Activated naive CD8-positive, alpha-beta T cell treated with anti-CD3 and anti-CD28 coated beads, Interleukin-2, amount 10 ng/mL, durations not matched to agents 7 days and 5 days (primary cell): ENCODE measurements at places on chromosomes 3 and 15.

DNA sequence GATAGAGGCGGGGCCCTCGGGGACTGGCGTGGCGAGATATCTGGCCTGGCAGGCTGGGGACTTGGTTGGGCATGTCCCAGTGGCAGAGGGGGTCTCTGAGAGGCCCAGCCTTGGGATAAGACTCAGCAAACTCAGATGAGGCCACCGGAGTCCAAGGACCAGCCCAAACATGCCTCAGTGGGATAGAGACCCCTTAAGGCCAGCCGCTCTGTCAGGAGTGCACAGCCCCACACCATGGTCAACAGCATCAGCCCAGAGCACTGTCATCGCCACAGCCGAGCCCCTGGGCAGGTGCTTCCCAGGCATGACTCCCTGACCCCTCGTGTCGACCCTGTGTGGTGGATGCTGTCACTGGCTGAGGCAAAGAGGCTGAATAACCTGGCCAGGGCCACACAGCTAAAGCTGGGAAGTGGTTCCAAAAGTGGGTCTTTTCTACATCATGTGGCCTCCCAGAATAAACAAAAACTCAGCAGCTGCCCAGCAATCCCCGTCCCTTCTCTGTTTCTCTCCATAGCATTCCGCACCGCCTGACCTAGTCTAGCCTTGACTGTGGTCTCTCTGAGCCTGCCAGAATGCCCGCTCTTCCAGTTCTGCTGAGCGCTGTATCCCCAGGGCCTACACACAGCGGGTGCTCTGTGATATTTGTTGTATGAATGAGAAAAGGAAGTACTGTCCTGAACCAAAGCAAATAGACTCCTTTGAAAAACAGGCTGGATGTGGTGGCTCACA lies 15.1 kb downstream of the CTSH start:
- peaks cover 7% of the 10 kb centered on the region for H3K36me3 ChIP-seq
- peak overlapping the region; percentile 34 for H3K27ac ChIP-seq
- DNase-seq, result no peak
- H3K4me1 ChIP-seq, result peaks cover 3% of the 10 kb centered on the region

GRCh38 chr3:140904521-140904920 lies 37.1 kb upstream of the SLC25A36 start:
- no peaks in the 10 kb centered on the region for H3K4me1 ChIP-seq
- DNase-seq, result no peak

DNA sequence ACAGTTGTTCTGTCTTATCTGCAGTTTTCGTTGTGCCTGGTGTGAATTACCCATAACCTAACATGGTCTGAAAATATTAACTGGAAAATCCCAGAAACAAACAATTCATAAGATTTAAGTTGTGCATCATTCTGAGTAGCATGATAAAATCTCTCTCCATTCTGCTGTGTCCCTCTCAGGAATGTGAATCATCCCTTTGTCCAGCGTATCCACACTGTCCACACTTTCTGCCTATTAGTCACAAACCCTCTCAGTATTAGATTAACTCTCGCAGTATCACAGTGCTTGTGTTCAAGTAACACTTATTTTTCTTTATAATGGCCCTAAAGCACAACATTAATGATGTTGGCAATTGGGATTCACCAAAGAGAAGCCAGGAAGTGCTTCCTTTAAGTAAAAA lies 203.2 kb downstream of the CGGBP1 start:
- H3K4me3 ChIP-seq, result no peak overlapping the region
- no peaks in the 10 kb centered on the region for H3K4me1 ChIP-seq
- H3K27ac ChIP-seq, result no peak overlapping the region
- H3K36me3 ChIP-seq, result no peaks in the 10 kb centered on the region
- peaks cover 5% of the 10 kb centered on the region for H3K27me3 ChIP-seq

- no peak overlapping the region for H3K27ac ChIP-seq
- no peaks in the 10 kb centered on the region for H3K4me1 ChIP-seq
- H3K36me3 ChIP-seq, result no peaks in the 10 kb centered on the region
Measured at GRCh38 chr15:80577552-80578205, 117.4 kb upstream of the ABHD17C start.

DNA sequence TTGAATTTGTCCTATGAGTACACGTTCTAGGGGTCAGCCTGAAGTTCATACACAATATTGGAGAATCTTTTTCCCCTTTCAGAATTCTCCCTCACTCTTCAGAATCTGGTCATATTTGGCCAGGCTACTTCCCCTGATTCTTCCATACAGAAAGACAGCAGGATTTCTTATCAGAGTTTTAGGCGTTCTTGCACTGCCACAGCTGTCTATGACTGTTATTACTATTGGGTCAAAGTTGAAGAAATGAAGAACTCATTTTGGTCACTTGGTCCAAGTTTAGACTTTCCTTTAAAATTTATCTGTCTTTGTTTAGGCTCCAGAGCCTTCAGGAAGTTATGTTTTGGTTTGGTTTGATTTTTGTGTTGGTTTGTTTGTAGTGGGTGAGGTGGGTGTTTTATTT lies 12.0 kb downstream of the TEX55 start:
- no peak for DNase-seq
- no peak overlapping the region for H3K4me3 ChIP-seq
- H3K27ac ChIP-seq, result no peak overlapping the region
- H3K36me3 ChIP-seq, result peaks cover 2% of the 10 kb centered on the region
- peaks cover 27% of the 10 kb centered on the region for H3K27me3 ChIP-seq
- H3K4me1 ChIP-seq, result no peaks in the 10 kb centered on the region

- H3K27me3 ChIP-seq, result peaks cover 6% of the 10 kb centered on the region
- H3K4me1 ChIP-seq, result peaks cover 2% of the 10 kb centered on the region
- no peak overlapping the region for H3K27ac ChIP-seq
- H3K4me3 ChIP-seq, result no peak overlapping the region
- DNase-seq, result no peak
Measured at GRCh38 chr3:24222165-24222805, 272.4 kb downstream of the THRB start.

GRCh38 chr15:93165734-93166470 lies 76.9 kb upstream of the RGMA start:
- no peak overlapping the region for H3K27ac ChIP-seq
- H3K36me3 ChIP-seq, result no peaks in the 10 kb centered on the region
- H3K4me3 ChIP-seq, result no peak overlapping the region
- DNase-seq, result no peak
- peaks cover 12% of the 10 kb centered on the region for H3K4me1 ChIP-seq
- peaks cover 36% of the 10 kb centered on the region for H3K27me3 ChIP-seq
